ENCODE measurements at places on chromosomes 2 and 18.

GRCh38 chr2:39954346-39954745 is 175.3 kb upstream of the THUMPD2 start:
- no peak for DNase-seq

GRCh38 chr2:223122781-223123180 is 70.8 kb downstream of the KCNE4 start:
- no peak for DNase-seq

DNA sequence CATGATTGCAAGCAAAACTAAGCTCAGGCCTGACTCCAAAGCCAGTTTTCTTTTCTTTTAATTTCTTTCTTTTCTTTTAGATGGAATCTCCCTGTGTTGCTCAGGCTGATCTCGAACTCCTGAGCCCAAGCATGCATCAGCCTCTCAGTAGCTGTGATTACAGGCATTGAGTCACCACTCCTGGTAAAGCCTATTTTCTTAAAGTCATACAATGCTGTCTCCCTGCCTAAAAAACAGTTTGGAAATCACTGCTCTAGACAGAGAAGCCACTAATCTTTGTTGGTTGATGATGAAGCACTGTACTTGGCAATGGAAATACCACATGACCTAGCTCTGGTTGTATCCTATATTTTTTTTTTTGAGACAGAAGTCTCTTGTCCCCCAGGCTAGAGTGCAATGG is 33.1 kb upstream of the ZNF532 start:
- no peak for DNase-seq

GRCh38 chr2:156164091-156164720 is 168.3 kb downstream of the NR4A2 start:
- no peak for DNase-seq

- no peak for DNase-seq
These were observed 1787.0 kb upstream of the PIK3C3 start for GRCh38 chr18:40168026-40168425.

- DNase-seq: no peak
These were observed 326.8 kb downstream of the AKAIN1 start for GRCh38 chr18:4870177-4870773.

DNA sequence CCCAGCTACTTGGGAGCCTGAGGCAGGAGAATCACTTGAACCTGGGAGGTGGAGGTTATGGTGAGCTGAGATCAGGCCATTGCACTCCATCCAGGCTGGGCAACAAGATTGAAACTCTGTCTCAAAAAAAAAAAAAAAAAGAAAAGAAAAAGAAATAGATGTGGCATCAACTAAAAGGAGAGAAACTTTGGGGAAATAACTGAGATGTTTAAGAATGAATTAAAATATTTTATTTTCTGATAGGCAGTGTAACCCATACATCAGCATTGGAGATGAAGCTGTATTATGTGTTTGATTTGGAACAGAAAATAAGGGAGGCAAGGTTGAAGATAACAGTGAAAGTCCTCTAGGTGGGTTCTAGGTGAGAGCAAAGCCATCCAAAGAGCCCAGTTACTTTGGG is 110.7 kb upstream of the HNRNPA3 start:
- no peak for DNase-seq

- no peak for DNase-seq
These were observed 2.8 kb upstream of the GRHL1 start for GRCh38 chr2:9948721-9949120.

DNA sequence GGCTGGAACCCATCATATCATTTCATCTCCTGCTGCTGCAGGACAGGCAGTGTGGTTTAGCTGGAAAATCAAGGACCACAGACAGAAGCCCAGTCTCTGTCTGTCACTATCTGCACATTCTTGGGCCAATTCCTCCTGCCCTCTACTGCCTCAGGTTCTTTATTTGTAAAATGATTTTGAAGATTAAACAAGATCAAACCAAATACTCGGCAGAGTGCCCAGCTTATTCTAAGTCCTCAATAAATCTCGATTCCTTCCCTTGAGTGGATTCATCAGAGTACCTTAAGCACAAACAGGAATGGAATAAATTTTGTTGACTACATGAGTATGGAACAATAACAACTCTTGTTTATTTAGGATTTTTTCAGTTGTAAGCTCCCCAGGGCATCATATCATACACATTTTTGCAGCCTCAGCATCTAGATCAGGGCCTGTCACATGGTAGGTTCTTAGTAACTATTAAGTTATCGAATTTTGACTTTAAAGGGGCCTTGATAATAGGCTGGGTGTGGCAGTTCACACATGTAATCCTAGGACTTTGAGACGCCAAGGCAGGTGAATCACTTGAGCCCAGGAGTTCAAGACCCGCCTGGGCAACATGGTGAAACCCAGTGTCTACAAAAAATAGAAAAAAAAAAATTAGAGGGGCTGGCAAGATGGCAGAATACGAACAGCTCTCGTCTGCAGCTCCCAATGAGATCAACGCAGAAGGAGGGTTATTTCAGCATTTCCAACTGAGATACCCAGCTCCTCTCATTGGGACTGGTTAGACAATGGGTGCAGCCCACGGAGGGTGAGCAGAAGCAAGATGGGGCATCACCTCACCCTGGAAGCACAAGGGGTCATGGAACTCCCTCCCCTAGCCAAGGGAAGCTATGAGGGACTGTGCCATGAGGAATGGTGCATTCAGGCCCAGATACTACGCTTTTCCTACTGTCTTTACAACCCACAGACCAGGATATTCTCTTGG is 11.1 kb downstream of the RHOB start:
- no peak for DNase-seq

Data from T-helper 1 cell (primary cell).